ENCODE measurements at places on chromosomes 3 and 15.

DNA sequence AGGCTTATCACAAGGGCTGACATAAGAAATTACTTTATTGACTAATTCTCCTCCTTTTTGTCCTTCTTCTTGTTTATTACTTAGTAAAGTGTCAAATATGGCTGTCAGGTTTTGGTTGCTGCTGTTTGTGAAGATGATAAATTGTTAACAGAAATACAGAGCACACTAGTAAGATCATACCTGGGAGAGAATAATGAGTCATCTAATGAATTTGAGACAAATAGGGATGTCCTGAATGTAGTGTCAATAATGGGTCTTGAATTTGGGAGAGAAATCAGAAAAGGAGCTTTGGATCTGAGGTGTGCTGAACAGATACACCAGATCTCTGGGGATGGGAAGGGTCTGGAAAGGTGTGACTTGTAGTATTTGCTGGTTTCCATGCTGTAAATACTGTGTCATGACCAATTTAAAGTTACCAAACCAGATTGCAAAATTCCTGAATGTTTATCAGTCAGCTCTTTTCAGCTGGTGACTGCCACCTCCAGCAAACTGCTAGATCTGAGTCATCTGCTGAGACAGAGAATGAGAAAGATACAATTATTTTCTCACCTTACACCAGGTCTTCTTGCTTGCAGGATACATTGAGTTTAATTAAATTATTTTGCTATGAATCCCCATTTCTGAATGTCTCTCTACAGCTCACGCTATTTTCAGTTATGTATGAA lies 76.7 kb upstream of the SATB1 start:
- DNase-seq = no peak

DNA sequence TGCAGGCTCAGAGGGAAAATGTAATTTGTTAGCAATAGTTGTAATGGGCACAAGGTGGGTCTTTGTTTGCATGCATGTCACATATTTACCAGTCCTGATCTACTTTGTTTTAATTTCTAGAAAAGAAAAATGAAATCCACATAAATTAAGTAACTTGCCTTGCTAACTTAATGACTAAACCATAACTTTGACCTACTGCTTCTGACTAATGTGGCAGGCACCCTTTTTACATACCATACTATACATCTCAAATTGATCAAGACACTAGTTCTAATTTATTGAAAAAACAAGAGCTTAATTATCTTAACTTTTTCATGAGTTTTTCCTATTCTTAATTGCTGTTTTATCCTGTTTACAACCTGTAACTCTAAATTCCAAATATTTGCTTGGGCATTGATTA lies 93.2 kb downstream of the ATP11B start:
- DNase-seq = no peak

DNA sequence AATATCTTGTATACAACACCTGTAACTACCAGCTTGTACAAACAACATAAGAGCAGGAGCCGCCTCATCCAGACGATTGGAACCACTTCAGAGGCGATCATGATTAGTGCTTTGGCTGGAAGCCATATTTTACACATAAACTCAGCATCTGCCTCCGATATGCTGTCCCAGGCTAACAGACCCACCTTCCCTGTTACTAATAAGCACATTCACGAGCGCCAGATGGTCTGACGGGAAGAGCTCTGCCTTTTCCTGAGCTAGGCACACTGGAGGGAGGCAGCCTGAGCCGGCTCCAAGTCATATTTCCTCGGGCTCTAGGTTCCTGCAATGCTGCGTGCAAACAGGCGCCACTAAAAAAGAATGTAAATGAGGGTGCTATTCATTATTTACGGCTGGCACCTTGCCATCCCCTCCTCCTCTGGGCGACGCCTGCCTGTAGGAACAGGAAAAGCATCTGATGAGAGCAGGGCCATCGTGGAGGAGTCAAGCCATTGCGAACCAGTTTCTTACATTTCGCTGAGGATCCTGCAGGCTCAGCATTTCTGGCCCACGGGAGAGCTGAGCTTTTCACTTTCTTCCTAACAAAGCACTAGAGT lies 98.2 kb downstream of the ANXA2 start:
- no peak for DNase-seq

- no peak for DNase-seq
These were observed 11.0 kb upstream of the ARL14 start for GRCh38 chr3:160665784-160666526.

DNA sequence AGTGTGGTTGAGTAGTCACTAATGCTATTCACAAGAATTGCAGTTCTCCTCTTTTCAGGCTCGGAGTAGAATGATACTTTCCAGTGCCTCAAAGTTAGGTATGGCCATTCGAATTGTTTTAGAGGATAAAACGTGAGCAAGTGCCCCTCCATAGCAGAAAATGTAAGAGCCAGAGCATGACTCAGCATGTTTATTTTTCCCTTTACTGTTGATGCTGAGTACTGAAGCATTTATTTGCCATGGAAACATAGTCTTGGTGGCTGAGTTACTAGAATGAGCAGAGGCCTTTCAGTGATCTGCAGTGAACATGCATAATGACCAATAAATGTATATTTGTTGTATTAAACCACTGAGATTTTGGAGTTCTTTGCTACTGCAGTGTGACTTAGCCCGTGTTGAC lies 540.6 kb downstream of the NLGN1 start:
- DNase-seq = no peak

GRCh38 chr3:152199102-152199840 lies 69.5 kb upstream of the MBNL1 start:
- DNase-seq = no peak

DNA sequence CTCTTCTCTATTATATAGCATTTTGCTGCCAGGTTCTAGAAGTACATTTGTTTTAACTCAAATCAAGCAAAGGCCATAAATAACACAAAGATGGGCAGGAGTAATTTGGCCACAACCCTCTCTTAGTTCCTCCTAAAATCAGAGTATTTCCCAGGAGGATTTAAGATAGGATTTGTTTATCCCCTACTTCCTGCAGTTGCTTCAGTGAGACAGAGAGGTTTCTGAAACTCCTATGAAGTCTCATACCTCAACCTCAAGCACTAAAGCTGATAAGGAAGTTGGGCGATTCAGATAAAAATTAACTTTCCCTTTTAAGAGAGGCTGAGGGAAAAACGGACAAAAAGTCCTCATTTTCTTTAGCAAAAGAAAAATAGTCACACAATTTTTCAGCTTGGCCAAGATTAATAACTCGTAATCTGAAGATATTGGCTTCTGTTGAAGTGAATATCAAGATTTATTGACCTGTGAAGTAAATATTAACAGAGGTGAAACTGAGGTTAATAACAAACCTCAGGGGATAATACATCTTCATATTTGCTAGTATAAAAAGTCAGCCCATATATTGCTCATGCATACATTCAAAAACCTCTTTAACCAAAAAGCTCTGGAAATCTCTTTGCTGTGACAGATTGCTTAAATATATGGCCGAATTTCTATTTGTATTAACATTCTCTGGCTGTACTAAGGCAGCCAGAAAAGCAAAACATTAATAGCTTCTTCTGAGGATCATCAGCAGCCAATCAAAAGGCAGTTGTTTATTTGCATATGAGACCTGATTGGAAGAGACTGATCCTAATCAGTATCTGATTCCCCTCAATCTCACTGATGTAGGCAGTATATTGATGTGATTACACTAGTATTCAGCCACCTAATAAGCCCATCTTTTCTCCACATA lies 90.6 kb upstream of the GADL1 start:
- DNase-seq = no peak

- no peak for DNase-seq
These were observed 775 bp upstream of the MAPK6 start for GRCh38 chr15:52018244-52018643.

- DNase-seq = no peak
These were observed 51.0 kb downstream of the NR2F2 start for GRCh38 chr15:96381463-96381862.

DNA sequence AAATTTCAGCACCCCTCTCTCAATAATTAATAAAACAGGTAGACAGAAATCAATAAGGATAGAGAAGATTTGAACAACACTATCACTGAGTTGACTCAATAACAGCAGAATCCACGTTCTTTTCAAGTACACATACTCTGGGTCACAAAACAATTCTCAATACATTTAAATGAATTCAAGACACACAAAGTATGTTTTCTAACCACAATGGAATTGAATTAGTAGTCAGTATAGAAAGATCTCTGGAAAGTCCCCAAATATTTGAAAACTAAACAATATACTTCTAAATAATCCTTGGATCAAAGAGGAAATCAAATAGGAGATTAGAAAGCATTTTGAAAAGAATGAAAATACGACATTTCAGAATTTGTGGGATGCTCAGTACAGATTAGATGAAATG lies 40.0 kb downstream of the TKT start:
- no peak for DNase-seq

DNA sequence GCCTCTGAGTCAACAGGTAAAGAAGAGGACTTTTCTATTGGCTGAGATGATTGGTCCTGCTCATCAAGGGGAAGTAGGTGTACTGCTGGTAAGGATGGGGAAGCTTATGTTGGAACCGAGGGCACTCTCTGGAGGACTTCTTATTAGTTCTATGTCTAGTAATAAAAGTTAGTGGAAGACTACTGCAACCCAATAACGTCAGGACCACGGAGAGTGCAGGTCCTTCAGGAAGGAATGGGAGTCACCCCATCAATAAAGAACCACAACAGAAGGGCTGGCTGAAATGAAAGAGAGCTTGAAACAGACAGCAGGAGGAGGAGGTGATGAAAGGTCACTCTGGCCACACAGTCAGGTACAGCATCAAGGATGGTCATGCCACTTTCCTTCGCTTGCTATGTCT lies 68.8 kb upstream of the PRR23E start:
- no peak for DNase-seq

DNA sequence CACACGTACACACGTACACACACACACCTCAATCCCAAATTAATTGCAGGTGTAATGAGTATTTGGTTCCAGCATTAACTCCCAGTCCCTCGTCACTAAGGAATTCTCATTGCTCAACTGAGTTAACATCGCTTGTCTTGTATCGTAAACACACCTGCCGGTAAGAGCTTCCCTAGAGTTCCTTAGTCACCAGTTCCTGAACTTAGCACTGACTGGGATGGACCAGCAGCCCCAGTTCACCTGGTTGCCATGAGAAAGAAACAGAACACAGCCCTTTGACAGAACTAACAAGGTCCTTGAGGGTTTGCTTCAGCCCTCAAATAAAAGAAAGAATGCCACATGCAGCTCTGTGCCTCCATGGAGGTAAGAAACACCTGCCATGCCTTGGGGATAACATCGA lies 66.3 kb upstream of the SLCO3A1 start:
- no peak for DNase-seq

DNA sequence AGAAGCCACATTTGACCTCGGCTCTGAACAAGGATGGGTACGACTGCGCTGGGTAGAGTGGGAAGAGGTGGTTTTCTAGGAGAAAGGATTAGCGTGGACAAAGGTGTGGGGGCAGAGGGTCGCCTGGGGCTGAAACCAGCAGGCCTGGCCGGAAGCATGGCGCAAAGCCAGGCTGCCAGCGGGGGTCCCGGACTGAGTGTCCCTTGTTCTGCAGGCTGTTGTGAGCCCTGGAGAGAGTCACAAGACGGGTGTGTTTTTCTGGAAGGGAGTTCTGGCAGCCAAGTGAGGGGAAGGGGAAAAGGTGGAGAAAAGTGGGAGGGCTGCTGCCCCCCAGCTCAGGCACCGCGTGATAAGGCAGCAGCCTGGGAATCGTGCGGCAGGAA lies 98.5 kb upstream of the MEF2A start:
- no peak for DNase-seq

All from activated CD8-positive, alpha-beta memory T cell treated with anti-CD3 and anti-CD28 coated beads for 4 hours (primary cell).